ENCODE measurements at places on chromosomes 2 and 18.

DNA sequence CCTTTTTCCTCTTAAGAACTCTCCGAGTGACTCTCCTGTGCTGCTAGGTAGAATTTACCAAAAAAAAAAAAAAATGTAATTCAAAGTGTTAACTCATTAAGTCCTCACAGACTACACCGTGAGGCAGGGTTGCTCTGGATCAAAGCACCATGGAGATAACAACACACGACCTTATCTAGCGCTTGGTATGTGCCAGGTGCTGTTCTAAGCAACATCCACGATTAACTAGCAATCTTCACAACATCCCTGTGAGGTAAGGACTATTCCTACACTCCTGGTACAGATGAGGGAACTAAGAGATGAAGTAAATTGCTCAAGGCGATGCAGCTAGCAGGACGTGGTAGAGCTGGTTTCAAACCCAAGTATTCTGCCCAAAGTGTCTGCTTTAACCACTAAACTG is 1.8 kb downstream of the MOGAT1 start:
- DNase-seq = no peak

GRCh38 chr2:3513026-3513810 is 6.1 kb downstream of the ADI1 start:
- no peak for DNase-seq

GRCh38 chr2:112216167-112216566 is 38.7 kb downstream of the ZC3H8 start:
- no peak for DNase-seq

DNA sequence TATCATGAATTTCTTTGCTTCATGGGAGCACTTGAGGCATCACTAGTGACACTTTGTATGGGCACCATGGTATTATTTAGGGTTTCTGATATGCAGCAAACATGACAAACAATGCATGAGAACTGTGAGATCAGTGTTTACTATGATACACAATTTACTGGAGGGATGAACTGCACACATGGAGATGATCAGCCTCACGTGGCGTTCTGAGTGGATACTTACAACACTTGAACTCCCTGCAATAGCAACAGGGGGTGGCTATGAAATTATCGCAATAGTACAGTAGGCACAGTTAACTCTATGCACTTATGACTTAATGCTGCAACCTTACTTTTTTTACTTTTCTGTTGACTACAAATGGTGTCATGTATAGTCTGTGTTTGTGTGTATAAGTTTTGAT is 18.5 kb upstream of the UGT1A8 start:
- DNase-seq = no peak

DNA sequence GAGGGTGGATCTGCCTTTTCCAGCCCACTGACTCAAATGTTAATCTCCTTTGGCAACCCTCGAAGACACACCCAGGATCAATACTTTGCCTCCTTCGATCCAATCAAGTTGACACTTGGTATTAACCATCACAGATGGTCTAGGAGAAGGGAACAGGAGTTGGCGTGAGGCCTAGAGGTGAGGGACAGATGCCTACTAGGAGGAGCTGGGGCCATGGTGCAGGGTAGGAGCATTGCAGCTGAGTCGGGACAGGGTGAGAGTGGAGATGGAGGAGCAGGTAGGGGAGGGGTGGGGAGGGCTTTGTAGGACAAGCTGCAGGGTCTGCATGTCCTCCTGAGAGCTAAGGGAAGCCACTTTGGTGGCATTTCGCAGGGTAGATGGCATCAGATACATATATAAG is 140.0 kb downstream of the VAPA start:
- DNase-seq = no peak

DNA sequence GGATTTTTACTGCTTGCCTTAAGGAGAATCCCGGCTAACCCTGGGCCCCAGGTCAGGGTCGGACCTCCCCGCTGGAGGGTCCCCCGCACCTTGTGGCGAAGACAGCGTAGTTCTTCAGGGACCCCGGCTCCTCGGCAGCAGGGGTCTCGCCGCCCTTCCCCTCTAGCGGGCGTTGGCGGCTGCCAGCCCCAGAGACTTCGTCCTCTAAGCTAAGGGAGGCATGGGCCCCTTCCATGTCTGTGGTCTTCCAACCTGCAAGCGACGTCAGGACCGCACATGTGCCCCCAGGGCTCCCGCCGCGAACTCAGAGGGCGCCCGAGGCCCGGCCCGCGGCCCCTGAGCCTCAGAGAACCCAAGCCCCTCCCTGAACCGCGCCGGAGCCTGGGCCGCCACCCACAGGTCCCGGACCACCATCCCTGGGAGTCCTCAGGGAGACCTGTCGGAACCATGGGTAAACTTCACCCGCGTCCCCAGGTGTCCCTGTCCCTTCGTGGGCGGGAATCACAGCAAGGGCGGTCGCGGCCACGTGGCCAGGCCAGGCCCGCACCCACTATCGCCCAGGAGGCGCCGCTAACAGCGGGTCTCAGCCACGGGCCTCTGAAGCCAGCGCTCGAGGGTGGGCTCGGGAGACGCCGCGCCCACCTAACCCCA is 562 bp downstream of the ANKMY1 start:
- DNase-seq = no peak

DNA sequence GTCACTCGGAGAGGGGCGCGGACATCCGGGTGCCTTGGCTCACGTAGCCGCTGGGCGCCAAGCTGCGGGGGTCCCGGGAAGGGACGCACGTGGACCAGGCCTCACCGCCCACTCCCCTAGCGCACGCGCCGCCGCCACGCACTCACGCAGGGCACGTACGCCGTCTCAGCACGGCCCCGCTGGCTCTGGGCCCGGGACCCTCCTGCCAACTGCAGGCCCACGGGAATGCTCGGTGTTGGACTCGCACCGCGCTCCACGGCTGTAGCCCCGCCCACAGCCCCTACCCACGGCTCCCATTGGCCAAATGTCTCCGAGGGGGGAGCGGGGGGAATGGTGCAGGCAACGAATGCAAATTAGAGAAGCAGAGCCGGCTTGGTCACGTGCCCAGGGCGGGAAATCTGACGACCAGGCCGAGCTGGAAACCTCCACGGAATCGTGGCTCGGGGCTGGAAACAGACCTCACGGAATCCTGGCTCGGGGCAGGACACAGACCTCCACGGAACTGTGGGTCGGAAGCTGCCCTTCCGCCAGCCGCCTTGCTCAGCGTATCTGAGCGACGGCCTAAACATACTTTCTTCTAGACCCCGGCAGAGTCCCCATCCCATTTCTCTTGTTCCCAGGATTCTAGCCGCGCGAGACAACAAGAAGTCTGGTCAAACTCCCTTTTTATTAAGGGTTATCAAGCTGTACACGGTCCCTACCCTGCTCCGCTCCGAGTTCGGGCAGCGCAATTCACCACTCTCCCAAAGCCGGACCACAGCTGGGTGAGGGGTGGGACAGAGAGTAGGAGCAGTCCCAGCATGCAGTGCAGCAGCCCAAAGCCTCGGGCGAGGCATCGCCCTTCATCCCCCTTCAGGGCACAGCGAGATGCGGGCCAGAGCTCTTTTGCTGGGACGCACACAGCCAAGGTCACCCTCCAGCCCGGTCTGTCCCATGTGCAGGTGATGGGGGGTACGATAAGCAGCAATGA is at the start of gene ABCB6:
Gene ABCB6, minus strand, starts transcription at position 227 of the 970 bp plus-strand sequence. CDS start 285 bp downstream, outside the sequence.
- peak; percentile 99 for DNase-seq

- no peak for DNase-seq
Measured at GRCh38 chr18:46166261-46166970, 62.2 kb downstream of the HAUS1 start.

DNA sequence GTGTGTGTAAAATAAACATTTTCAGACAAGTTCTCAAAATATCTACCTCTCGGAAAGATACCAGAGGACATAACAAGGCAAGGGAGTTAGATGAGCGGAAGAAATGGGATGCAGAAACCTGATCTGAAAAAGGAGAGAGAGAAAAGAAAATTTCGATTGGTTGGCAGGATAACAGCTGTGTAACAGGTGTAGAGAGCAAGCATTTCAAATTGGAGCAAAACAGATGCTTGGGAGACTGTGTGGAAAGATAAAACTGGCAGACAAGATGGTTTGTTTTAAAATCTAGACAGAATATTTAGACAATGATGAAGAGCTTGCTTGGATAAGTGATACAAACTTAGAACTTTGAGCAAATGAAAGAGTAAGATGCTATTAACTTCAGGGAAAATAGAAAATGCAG is 20.2 kb downstream of the CHST9 start:
- DNase-seq = no peak

DNA sequence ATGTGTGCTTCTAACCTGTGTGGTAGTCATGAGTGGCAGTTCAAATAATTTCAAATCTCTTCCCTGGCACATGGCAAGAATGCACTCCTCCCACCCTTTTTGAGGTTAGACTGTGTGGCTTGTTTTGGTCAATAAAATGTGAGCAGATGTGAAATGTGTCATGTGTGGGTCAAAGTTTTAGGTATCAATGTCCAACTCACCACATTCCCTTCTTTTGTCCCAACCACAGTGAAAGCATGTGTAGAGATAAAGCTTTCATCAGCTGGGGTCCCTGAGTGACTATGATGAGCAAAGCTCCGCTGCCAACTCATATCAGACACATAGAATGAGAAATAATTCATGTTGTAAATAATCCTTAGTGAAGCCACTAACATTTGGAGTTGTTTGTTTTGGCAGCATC is 118.2 kb downstream of the PAX3 start:
- DNase-seq = no peak

GRCh38 chr2:207501802-207502576 is 27.8 kb upstream of the CREB1 start:
- DNase-seq = no peak

DNA sequence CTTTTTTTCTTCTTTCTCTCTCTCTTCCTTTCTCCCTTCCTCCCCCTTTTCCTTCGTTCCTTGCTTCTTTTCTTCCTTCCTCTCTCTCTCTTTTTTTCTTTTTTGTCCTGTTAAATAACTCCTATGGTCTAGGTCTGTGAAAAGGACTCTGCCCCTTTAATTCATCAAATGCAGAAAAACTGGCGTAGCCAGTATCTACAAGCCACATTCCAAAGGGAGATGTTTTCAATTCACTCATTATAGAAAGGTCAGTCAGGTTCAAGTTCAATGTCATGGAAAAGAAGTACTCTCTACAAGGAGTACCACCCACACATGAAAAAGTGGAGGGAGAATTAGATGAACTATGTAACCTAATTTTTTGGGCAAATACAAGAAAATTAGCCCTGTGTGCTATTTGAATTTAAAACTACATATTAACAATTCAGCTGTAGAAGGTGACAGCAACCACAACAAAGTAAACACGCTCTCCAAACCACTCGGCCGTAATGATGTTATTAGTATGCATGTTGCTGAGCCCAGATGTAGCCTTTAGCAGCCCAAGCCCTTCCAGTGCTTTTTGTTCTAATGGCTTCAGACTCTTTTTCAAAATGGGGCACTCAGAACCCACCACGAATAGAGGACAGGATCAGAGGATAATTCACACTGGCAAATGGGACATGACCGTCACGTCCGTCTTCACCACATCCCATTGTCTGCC is 735.4 kb upstream of the FANCL start:
- DNase-seq = no peak

DNA sequence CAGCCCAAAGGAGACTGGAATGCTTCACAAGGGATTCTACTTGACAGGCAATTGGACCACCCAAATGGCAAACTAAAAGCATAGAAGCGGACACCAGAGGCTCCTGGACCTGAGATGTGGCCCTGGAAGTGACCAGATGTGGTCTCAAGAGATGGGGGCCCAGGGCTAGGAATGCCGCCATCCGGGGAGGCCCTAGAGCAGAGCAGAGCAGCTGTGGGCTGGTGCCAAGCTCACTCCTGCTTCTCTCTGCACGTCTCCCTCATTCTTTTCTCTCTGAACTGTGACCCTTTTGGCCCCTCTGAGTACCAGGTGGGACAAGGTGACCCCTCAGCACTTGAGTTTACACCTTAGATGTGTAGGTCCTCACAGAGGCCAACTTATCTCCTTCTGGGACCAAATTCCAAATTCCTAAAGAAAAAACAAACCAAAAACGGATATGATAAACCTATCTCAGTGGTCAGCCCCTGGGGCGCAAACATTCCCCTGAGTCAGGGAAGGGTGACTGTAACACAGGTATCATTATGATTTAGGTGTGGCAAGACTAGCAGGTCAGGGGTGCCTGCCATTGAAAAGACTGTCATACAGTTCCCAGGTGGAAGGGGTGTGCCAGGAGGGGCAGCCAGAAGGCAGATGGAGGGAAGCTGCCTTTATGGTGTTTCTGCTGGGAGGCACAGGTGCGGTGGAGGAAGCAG is 6.5 kb upstream of the IL1R2 start:
- no peak for DNase-seq

- peak; percentile 59 for DNase-seq
Measured at GRCh38 chr18:34224423-34225217, at the start of gene NOL4. NOL4 (minus strand) TSS chr18:34224913; CDS start chr18:34223253, 1,660 bp downstream.

DNA sequence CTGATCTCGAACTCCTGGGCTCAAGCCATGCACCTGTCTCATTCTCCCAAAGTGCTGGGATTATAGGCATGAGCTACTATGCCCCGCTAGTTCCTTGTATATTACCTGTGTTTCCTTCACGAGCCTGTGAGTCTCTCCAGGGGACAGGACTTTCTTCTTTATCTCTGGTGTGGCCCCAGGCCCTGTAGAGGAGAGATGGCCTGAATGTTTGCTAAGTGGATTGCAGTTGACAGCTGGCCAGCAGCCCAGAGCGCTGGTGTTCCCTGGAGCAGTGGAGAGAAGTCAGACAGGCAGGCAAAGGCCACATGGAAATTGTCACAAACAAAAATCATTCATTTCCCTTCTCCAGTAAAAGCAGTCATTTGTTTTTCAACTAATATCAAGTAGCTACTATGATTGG is 17.9 kb downstream of the LPIN1 start:
- peak; percentile 65 for DNase-seq

GRCh38 chr2:218648088-218648786 is 11.2 kb downstream of the ZNF142 start:
- no peak for DNase-seq

GRCh38 chr2:215052404-215052803 is 86.0 kb downstream of the ABCA12 start:
- DNase-seq = no peak

- no peak for DNase-seq
Measured at GRCh38 chr2:177282181-177282641, 17.7 kb upstream of the NFE2L2 start.

GRCh38 chr2:241412144-241412543 is 56.1 kb downstream of the FARP2 start:
- no peak for DNase-seq

DNA sequence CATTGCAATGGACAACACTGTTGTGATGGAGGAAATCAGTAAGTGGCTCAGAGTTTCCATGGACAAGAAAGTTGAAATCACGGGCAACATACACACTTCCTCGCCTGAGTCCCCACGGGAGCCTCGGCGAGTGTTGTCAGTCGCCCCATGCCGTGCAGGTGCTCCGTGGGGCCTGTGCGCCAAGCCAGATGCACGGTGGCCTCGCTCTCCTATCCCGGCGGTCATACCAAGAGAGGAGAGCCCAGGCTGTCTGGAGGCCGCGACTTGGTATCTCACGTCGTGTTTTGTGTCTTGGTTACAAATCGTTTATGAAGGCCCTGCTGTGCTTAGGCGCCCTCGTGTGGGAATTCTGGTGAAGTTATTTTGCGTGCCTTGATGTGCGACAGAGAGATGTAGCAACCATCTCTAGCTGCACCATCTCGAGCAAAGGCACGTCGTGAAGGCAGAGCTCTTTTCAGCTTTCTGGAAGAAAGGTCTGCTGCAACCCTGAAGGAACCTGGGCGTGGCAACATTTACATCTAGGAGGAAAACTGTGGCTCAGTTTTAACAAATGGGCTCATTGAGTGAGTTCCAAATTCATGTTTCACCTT is 21.8 kb downstream of the ATG4B start:
- DNase-seq = peak; percentile 64

GRCh38 chr2:136653861-136654260 is 111.5 kb upstream of the THSD7B start:
- DNase-seq = no peak
